CD4-positive, alpha-beta T cell (primary cell): ENCODE measurements at places on chromosomes 7 and 10.

- no peak for DNase-seq
Observed at GRCh38 chr7:150613880-150614279, 18.3 kb downstream of the GIMAP6 start.

DNA sequence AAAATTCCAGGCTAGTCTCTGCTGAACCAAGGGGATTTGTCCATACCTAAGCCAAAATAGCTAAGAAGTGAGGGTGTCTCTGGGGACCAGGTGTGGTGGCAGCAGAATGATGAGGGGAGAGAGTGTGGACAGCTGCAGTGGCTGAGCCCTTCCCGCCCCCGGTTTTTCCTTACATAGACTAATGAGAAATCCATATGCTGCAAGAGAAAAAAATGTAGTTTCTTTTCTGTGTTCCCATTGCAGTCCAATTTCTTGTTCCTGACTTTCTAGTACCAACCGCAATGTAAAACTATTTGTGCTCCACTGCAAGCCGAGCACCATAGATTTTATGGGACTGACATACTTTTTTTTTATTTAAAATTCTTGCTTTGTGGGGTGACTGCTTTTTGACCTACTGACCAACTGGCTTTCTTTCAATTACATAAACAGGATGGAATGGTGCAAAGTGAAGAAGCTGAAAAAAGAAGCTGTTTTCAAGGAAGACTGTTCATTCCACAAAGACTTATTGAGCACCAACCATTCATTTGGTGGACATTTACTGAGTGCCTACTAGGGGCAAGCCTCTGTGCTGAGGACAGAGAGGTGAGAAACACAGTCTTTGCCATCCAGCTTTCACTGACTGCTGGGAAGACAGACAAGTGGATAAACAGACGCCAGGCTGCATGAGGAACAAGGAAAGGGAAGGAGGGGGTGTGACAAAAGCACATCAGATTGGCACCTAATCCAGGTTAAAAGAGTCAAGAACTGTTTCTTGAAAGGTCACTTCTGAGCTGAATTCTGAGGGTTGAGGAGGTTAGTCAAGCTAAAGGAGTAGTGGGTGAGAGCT lies 9.8 kb downstream of the CEP41 start:
- DNase-seq, result no peak

DNA sequence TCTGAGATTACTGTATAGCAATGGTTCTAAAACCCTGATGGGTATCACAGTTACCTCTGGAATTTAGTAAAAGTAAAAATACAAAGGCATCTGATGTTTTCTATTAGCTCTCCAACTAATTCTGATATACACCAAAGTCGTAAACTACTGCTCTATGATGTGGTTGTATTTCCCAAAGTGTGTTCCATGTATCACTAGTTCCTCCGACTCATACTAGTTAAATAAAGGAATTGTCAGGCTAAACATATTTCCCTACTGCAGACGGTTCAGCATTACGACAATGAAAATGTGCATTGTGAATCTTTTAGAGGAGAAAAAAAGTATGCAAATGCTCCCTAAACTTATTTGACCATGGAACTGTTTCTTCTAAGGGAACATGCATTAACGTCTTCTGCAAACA lies 38.9 kb downstream of the ZNF365 start:
- no peak for DNase-seq

DNA sequence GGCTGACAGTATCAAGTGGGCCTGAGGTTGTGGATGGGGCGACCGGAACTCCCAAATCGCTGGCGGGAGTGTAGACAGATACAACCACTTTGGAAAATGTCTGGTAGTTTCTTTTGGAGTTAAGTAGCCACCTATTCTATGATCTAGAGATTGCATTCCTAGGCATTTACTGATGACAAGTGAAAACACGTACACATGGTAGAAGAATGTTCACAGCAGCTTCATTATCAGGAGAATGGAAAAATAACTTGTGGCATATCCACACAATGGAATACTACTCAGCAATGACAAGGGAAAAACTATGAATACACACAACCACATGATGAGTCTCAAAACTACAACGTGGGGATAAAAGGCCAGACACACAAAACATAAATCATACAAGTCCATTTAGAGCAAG lies 146.0 kb downstream of the MYOF start:
- DNase-seq, result no peak

DNA sequence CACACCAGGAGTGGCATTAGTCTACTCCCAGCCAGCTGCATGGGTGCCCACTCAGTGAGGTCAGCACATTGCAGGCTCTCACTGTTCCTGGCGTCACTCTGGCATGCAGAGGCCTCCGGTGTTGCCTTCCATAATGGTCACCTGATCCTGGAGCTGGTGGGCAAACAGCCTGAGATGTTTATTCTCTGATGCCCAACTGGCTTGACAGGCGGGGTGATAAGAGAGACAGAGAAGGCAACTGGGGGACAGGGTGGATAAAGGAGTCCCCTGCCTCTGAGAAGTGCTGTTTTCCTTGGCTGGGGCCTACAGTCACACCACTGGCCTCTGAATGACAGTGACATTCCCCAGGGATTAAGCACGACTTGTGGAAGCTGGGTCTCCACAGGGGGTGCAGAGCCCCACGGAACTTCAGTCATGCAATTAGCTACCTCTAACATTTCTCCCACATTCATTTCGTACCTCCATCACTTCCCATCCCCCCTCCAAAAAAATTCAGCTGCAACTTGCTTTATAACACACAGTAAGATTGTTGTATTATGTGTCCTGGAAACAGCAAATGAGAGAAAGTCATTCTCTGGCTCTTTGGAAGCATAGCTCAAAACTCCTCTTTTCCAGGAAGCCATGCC lies 7.1 kb upstream of the RBM20 start:
- no peak for DNase-seq

GRCh38 chr10:65945061-65945460 lies 980.8 kb upstream of the LRRTM3 start:
- DNase-seq, result no peak

DNA sequence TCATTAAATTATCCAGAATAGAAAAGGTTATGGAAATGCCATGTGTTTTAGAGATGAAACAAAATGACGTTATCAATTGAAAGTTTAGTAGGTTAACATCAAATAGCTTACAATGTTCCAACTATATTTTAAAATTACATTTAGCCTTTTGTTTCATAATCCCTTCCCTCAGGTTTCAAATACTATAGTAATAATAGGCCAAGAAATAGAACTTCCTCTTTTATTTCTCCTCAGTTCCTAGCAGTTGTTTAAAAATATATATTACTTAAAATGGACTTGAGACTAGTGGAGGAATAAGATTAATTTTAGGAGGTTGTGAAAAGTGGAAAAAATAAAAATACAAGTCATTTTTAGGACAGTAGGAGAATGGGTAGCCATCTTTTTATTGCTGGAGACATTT lies 16.4 kb upstream of the PDSS1 start:
- no peak for DNase-seq

- no peak for DNase-seq
Observed at GRCh38 chr10:122060250-122060649, 71.3 kb downstream of the TACC2 start.

- DNase-seq, result no peak
Observed at GRCh38 chr10:131743190-131744151, 157.3 kb upstream of the PPP2R2D start.

DNA sequence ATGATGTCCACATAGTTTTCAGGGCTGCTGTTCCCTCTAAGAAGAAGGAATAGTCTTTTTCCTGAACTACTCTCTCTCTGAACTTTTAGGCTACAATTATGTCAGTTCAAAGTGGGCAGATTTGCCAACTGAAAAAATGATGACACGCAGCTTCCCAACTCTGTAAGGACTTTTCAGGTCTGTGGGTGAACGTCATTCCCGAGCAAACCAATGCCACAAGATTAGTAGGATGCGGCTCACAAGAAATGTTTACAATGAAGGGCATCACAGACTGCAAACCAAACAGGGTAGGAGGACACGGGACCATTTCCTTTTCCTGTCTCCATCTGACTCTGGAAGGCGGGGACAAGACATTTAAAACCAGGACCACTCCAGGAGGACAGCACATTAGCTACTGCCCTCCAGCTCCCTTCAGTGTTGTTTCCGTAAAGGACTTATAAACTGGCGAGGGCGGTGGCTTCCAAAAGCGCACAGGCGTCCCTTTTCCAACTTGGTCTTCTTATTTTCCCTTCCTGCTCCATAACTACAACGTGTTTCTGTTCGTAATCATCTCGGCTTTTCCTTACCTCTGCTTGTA lies 539 bp upstream of the MKLN1 start:
- peak; percentile 54 for DNase-seq

DNA sequence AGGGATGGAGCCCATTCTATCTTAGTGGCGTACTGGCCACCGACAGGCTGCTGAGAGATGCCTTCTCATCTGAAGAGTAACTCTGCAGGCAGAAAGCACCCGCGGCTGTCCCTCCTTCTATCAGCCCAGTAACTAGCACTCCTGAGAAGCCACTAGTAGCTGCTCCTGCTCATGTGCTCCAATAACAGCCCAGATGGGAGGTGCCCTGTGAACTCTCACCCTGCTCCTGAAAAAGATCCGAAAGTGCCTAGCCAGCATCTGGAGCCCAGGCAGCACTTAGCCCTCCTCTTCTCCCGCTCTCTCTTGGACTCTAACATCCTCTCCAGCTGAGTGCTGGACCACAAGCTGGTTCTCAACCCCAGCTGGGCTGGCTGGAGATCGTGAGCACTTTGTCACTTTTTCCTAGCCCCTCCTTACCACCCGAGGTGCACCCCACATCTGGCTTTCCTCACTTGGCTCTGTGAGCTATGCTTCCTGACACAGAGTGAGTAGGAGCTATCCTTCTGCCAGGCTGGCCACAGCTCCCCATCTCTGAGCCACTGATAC lies 239.2 kb downstream of the GRID1 start:
- no peak for DNase-seq

GRCh38 chr7:45435846-45436245 lies 138.3 kb upstream of the ADCY1 start:
- DNase-seq, result no peak

DNA sequence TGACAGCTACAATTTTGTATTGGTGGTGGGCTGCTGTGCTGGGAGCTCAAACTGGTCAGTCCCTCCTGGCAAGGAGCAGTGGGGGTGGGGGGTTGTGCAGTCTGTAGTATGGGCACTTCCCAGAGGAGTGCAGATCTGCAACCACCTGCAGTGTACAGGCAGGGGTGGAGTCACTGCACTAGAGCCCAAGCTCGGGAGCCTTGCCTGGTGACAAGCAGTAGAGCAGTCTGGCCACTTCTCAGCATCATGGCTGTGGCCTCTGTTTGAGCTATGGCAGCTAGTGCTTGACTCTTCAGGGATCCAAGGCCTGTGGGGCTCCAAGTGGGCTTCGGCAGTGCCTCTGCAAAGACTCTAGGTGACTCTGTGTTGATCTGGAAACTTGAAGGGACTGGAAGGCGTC lies 585.1 kb upstream of the GRM3 start:
- no peak for DNase-seq

- DNase-seq, result no peak
Observed at GRCh38 chr7:47938574-47939165, 9.6 kb downstream of the PKD1L1 start.

DNA sequence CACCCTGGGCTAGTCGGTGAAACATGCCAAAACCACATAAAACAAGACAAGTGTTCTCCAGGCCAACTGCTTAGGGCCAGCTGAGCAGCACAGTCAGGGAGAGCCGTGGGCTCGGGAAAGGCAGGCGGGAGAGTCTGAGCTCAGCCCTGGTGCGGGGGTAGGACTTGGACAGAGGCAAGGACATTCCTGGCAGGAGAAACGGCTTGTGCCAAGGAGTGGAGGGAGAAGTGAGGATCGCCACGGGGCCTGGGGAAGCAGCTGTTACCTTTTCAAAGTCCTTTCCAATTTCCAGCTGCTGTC lies 4.2 kb downstream of the ELN start:
- DNase-seq, result no peak

GRCh38 chr10:35508647-35509046 lies 96.5 kb upstream of the GJD4 start:
- no peak for DNase-seq

DNA sequence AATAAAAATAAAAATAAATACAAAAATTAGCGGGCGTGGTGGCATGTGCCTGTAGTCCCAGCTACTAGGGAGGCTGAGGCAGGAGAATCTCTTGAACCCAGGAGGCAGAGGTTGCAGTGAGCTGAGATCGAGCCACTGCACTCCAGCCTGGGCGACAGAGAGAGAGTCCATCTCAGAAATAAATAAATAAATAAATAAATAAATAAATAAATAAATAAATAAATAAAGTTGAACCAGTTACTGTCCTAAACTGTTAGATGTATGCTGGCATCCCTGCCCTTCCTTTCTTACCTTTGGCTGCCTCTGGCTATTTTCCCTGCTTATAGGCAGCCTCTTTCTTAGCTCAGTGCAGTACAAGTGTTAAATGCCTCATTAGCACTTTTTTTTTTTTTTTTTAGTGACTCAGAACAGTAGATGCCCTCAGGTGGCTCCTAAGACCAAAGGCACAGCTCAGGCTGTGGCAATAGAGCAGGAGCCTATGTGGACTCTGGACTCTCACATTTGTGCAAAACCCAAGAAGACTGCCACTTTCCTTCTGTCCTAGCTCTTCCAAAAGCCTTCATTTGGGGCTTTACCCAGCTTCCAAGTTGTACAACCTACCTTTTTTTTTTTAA lies 30.6 kb upstream of the CABCOCO1 start:
- DNase-seq, result no peak
